ENCODE measurements at places on chromosomes 2 and 18. TPM values are rescaled to one million over a fixed set of nuclear protein-coding genes. Genes with fewer than 3 reads are reported as not detected.

Gene COMMD1
- 51.8 TPM for total RNA-seq

DNA sequence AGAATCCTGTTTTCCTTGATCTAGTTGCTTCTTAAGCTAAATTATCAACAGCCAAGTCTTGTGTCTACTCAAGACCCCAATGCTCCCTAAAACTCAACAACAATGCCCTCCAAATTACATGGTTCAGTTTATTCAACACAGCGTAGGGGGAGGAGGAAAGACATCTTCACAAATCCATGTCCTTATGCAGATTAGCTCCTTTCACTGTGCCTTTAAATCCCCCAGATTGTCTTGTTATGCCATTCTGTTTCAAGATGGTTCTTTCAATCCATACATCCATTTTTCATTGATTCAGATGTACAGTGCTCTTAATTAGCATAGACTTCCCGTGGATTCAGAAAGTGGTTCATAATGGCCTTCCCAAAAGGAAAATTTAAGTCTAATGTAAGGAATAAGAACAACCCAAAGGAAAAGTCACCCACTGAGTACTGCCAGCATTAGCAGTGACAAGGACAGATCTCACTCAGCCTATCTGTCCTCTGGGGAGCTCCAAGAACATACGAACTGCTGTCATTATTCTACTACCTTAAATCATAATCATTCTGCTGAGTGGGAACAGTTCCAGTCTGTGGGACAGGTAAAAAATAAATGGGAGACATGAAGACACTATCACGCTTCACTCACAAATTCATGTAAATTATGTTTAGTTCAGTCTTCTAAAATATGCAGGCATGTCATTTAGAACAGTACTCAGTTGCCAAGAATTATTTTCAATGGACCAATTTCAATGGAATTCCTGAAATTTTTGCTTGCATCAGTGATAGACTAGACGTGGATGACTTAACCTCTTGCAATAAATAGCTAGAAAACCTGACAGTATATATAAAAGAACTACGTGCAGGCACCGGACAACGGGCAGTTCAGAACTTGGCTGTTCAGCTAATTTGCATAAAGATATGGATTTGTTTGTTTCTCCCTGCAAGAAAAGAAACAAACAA is 58.9 kb upstream of the RNU4ATAC start:
- H3K4me3 ChIP-seq: peak overlapping the region; percentile 14
- H3K36me3 ChIP-seq: peaks cover 21% of the 10 kb centered on the region
- H3K27ac ChIP-seq: peak overlapping the region; percentile 80
- peaks cover 32% of the 10 kb centered on the region for H3K4me1 ChIP-seq
- DNase-seq: peak; percentile 49

- no peak overlapping the region for H3K27ac ChIP-seq
- H3K4me1 ChIP-seq: peaks cover 22% of the 10 kb centered on the region
- H3K27me3 ChIP-seq: no peaks in the 10 kb centered on the region
- H3K4me3 ChIP-seq: no peak overlapping the region
- no peaks in the 10 kb centered on the region for H3K36me3 ChIP-seq
Measured at GRCh38 chr18:79366177-79367094, 29.3 kb upstream of the NFATC1 start.

DNA sequence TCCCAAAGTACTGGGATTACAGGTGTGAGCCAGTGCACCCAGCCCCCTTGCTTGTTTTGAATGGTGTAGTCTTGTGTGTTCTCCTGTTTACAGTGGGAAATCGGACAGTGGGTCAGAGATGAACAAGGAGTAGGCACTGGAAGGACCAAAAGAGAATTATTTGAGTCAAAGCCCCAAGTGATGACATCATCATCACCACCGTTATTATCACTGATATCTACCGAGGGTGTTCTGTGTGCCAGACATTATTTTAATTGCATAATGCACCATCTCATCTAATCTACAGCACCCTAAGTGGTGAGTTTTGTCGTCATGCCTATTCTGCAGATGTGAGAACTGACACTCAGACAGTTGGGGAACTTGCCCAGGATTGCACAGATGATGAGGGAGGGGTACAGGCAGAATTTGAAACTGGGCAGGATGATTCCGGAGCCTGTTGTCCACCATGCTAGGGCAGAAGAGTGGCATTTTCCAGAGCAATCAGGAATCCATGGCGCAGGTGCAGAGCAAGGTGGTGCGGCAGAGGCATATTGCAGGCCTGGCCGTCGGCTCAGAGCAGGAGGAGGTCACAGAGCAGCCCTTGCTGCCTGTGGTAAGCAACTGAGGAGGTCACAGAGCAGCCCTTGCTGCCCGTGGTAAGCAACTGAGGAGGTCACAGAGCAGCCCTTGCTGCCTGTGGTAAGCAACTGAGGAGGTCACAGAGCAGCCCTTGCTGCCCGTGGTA is 137.0 kb upstream of the HDAC4 start:
- peak; percentile 72 for DNase-seq
- H3K4me1 ChIP-seq: no peaks in the 10 kb centered on the region
- H3K36me3 ChIP-seq: no peaks in the 10 kb centered on the region
- H3K27me3 ChIP-seq: no peaks in the 10 kb centered on the region
- H3K4me3 ChIP-seq: no peak overlapping the region

GRCh38 chr18:3864669-3865298 is 414.8 kb downstream of the TGIF1 start:
- no peak overlapping the region for H3K4me3 ChIP-seq
- no peaks in the 10 kb centered on the region for H3K4me1 ChIP-seq
- no peaks in the 10 kb centered on the region for H3K27me3 ChIP-seq
- DNase-seq: no peak

DNA sequence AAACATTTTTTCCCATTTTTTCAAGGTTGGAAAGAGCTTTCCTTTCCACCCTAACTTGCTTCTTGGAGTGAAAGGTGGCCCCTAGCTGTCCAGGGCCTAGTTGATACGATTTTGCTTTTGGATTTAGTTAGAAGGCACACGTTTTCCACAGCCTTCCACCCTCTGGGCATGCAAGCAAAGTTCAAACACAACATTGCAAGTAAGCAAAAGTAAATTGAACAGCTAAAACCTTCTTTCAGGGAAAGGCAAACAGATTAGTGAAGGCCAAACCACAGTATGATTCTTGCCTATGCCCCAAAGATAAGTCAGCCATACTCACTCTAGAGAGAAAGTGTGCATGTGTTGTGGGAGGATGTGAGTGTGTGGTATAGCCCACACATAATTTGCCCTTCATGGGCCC is 273.7 kb upstream of the KLHL29 start:
- H3K27me3 ChIP-seq: no peaks in the 10 kb centered on the region
- H3K4me3 ChIP-seq: no peak overlapping the region
- H3K4me1 ChIP-seq: no peaks in the 10 kb centered on the region
- H3K27ac ChIP-seq: no peak overlapping the region
- no peaks in the 10 kb centered on the region for H3K36me3 ChIP-seq

DNA sequence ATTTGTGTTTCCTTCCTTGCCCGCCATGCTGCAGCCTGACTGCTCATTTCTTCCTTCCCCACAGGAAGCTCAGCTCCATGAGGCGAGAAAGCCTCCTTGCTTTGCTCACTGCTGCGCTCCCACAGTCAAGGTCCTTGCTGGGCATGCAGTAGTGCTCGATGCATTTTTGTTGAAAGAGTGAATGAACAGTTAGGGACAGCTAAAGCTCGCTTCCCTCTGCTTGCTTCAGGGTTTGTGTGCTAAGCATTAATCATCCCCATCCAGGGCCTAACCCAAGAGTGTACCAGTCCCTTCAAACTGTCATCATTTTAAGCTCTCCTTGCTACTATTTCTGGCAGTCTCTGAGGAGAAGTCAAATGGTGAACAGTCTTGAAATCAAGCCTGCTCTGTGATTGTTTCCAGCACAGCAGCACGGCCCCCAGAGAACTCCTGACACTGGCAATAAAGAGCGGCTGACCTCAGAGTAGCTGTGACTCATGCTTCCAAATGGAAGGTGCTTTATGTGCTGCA is 171.7 kb upstream of the SOX11 start:
- H3K36me3 ChIP-seq: no peaks in the 10 kb centered on the region
- H3K27ac ChIP-seq: no peak overlapping the region
- DNase-seq: no peak
- no peak overlapping the region for H3K4me3 ChIP-seq
- no peaks in the 10 kb centered on the region for H3K27me3 ChIP-seq

DNA sequence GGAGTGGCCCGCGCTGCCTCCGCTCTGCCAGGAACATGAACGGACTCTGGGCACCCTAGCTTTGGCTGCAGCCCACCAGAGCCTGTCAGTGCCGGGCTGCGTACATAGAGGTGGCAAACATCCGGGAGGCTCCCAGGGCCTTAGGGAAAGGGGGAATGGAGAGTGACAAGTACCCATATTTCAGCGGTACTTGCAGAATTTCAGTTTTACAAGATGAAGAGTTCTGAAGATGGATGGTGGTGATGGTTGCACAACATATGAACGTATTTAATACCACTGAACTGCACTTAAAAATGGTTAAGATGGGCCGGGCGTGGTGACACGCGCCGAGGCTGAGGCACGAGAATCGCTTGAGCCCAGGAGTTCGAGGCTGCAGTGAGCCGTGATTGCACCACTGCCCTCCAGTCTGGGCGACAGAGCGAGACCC is 873 bp downstream of the MTHFD2 start:
- H3K4me1 ChIP-seq: peaks cover 35% of the 10 kb centered on the region
- H3K4me3 ChIP-seq: peak overlapping the region; percentile 98
- no peaks in the 10 kb centered on the region for H3K27me3 ChIP-seq
- peak overlapping the region; percentile 95 for H3K27ac ChIP-seq

GRCh38 chr18:51120809-51121596 is 76.5 kb downstream of the MEX3C start:
- DNase-seq: peak; percentile 55
- no peaks in the 10 kb centered on the region for H3K27me3 ChIP-seq
- H3K4me3 ChIP-seq: no peak overlapping the region
- no peaks in the 10 kb centered on the region for H3K4me1 ChIP-seq

- DNase-seq: no peak
- no peaks in the 10 kb centered on the region for H3K27me3 ChIP-seq
- no peaks in the 10 kb centered on the region for H3K4me1 ChIP-seq
- no peaks in the 10 kb centered on the region for H3K36me3 ChIP-seq
Measured at GRCh38 chr2:118340103-118340502, 251.8 kb downstream of the INSIG2 start.

Data from osteoblast (primary cell).